Activated naive CD8-positive, alpha-beta T cell treated with anti-CD3 and anti-CD28 coated beads, Interleukin-2, amount 10 ng/mL, durations not matched to agents 7 days and 5 days (primary cell): ENCODE measurements at places on chromosomes 2 and 18.
A peak's percentile ranks its signal among the peaks of the same experiment; 100 is the strongest.

- no peak for DNase-seq
- peaks cover 40% of the 10 kb centered on the region for H3K4me1 ChIP-seq
- H3K36me3 ChIP-seq: peaks cover 10% of the 10 kb centered on the region
- peak overlapping the region; percentile 78 for H3K27ac ChIP-seq
- H3K4me3 ChIP-seq: peak overlapping the region; percentile 7
- H3K27me3 ChIP-seq: no peaks in the 10 kb centered on the region
These were observed 116.0 kb downstream of the DTNB start for GRCh38 chr2:25557179-25558036.

DNA sequence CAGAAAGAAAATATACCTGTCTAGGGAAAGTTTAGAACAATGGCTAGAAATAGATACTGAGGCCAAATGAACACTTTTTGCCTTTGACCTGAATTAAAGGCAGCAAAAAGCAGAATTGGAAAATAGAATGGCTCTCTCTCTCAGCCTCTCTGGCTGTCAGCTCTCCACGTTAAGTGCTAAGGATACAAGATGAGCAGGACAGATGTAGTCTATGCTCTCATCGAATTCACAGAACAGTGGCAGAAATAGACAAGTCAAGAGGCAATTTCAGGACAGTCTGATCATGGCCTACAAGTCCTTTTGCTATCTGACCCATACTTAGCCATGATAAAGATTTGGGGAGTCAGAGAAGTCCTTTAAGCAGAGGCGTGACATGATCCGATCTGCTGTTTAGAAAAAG, 120.2 kb upstream of the CREB1 start:
- no peak overlapping the region for H3K4me3 ChIP-seq
- H3K27ac ChIP-seq: no peak overlapping the region
- peaks cover 9% of the 10 kb centered on the region for H3K27me3 ChIP-seq
- H3K36me3 ChIP-seq: no peaks in the 10 kb centered on the region
- H3K4me1 ChIP-seq: no peaks in the 10 kb centered on the region
- DNase-seq: no peak

GRCh38 chr2:44546459-44547127, 184.8 kb downstream of the CAMKMT start:
- H3K4me1 ChIP-seq: peaks cover 5% of the 10 kb centered on the region
- no peak overlapping the region for H3K27ac ChIP-seq
- no peak for DNase-seq

DNA sequence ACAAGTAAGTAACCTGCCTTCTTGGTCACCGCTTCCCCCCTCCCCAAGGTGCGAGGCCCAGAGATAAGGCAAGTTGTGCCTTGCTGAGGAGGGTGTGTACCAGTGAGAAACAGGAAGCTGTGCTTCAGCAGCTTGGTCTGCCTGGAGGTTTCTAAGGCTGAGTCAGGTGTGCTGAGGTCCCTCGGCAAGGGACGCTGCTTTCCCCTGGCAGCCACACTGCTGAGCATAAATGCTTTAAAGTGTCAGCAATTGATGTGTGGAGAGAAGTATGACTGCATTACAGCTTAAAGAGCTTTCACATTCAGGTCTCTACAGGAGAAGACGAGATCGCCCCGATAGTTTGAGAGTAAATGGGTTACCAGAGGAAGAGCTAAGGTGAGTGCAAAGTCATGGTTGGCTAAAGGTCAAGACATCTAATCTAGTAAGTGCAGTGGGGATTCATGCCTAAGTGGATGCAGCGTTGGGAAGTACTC, 86.9 kb downstream of the LIMS1 start:
- H3K4me1 ChIP-seq: peaks cover 48% of the 10 kb centered on the region
- H3K4me3 ChIP-seq: peak overlapping the region; percentile 77

DNA sequence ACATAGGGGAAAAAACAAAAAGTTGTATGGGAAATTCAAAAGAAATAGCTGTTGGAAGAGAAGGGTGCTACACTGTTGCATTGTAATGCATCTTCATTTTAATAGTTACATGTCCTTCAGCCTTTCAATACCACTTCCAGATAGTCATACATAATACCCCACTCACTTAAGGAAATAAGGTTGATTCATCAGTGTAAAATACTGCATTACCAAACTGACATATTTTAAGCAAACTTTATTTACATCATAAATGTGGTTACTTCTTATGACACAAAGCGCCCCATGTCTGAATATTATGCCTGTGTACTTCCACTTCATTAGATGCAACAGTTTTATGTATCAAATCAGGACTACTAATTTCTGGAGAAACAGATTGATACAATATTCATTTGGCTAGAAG, 4.5 kb downstream of the RBMS1 start:
- peaks cover 61% of the 10 kb centered on the region for H3K4me1 ChIP-seq
- no peaks in the 10 kb centered on the region for H3K27me3 ChIP-seq
- H3K36me3 ChIP-seq: peaks cover 4% of the 10 kb centered on the region
- DNase-seq: no peak
- H3K27ac ChIP-seq: no peak overlapping the region
- no peak overlapping the region for H3K4me3 ChIP-seq
